ENCODE measurements at places on chromosomes 7 and 10.

DNA sequence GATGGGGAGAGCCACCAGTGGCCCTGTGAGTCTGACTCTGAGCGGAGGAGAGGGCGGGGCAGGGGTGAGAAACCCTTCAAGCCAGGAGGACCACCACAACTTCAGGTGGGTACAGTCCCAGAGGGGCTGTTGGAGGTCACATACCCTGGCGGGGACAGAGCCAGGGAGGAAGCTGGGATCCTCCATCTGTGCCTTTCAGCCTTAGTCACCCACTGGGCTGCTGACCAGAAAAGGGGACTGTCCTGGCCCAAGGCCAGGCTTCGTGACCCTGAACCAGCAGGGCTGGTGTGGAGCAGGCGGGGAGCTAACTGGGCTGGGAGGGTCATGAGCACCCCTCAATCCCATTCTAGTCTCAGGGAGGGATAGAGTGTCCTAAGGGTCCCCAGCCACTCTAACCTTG lies 1.5 kb upstream of the CALHM3 start:
- DNase-seq: no peak

- DNase-seq: no peak
Observed at GRCh38 chr7:152914014-152914844, 154.7 kb downstream of the ACTR3B start.

GRCh38 chr7:102170393-102170970 lies 116.2 kb upstream of the SH2B2 start:
- no peak for DNase-seq

DNA sequence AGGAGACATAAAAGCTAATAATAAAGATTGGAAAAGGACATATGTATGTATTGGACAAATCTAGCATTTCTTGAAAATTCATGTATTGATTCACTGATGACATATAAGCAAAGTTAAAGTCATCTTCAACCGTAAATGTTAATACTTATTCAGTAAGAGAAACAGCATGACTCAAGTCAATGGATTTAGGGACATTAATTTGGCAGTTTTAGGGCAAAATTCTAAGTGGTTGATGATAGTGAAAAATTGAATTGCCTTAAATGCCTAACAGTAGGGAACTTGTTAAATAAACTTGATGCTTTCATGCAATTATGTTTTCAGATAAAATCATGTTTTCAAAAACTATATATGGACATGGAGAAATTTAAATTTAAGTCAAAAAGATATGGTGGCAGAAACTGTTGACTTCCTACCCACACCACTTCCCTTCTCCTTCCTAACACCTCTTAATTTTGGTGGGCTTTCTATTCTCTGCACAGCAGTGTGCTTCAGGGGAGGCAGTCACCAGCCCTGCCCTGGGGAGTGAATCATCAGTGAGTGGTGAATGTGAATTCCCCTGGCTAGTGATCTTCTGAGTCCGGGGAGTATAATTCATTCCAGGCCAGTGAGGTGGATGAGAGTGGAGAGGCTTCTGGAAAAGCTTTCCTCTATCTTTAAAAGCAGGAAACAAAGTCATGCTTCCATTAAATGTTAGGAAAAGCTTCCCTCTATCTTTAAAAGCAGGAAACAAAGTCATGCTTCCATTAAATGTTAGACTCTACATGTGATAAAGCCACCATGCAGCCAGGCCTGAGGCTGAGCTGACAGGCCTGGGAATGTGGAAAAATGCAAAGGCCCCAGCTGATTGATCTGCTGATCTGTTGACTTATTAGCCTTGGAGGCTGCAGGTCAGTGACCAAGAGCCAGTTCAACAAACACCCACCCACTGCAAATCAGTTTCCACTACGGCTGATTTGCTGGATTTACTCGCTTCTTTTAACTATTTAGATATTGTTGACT lies 25.2 kb upstream of the ITGB1 start:
- no peak for DNase-seq

DNA sequence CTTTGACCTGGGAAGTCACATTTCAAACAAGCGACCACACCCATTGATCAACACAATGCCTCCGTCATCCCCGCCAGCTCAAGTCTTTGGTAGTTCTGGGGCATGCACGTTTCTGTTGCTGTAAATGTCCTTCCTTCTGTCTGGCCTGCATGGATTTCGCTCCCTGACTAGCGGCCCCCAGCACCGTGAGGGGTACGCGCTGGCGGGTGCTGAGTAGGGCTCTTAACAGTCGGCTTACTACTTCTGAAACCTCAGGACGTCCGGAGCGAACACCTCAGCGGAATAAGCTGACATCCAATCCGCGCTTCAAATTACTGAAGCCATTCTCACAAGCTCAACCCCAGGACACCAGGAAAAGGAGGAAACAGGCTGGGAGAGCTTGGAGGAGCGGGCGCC lies 505 bp downstream of the NUDCD3 start:
- DNase-seq: no peak

DNA sequence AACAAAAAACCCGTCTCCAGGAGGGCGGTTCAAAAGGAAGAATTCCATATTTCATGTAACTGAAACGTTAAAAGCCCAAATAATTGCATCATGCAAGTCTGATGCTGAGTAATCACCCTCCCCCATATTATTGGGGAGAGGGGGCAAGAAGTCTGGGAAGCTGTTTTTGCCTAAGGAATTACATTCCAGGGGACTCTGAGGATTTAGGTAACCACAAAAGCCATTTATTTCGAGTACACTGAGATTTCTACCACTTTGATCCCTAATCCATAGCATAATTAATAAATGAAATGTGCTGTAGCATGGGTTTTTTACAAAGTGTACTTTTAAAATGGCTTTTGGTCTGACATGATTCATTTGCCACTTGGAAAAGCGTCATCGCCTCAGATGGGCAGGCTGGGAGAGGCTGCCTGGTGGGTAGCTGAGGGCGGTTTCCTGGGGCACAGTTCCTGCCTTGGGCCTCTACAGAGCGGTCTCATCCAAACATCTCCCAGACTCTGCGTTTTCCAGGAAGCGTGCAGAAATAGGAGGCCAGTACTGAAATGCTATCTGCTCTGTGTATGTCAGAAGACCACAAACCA lies 106.5 kb downstream of the TCF7L2 start:
- no peak for DNase-seq

- no peak for DNase-seq
Observed at GRCh38 chr10:44977287-44978212, 1.1 kb downstream of the DEPP1 start.

Measured in stimulated activated CD4-positive, alpha-beta T cell treated with anti-CD3 and anti-CD28 coated beads, Interleukin-12 subunit alpha, Interleukin-12 subunit beta, amount 100 ng/mL, for 24 hours (primary cell).